ENCODE measurements at places on chromosomes 13 and 19.
A peak's percentile ranks its signal among the peaks of the same experiment; 100 is the strongest.

DNA sequence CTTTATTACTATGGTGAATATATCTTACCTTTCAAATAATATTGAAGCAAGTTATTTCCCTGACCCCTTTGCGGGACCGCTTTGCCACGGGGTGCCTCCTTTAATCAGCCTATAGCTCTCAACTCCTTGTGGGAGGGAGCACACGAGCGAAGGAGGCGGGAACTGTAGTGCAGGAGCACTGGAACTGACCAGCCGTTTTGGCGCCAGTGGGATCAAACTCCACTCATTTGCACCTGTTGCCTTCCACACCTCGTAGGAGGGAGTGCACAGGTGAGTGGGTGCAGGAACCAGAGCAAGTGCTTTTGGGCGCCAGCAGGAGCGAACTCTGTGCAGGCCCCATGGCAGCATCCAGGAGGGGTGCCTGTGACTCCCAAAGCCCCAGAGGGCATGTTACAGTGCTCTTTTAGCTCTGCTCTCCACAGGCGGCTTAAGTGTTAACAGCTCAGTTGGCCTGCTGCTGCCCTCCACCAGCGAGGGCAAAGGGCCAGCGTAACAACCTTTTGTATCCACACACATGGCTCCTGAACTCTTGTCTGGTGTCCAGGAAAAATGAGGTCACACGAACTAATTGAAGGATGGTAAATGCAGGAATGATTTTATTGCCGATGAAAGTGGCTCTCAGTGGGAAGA lies 206.9 kb downstream of the GGACT start:
- no peak for DNase-seq

GRCh38 chr19:15282311-15282705 lies 50.0 kb downstream of the BRD4 start:
- no peak for DNase-seq

GRCh38 chr19:48613024-48613851 lies 1.6 kb downstream of the FAM83E start:
- DNase-seq, result no peak

DNA sequence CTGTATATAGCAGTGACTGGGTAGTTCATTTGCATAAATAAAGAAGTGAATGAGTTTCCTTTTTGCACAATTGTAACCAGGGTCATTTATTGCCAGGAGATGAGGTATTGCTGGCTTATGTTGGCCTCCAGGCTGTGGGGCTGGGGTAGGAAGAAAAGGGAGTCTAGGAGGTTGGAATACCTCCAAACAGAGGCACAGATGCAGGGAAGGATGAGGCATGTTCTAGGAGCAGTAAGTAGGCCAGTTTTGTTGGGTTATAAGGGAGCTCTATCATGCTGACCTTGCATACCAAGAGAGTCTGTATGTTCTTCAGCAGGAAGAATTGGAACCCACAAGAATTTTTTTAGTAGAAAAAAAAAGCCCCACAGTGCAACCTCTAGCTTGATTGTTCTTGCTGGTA lies 17.2 kb upstream of the CYSLTR2 start:
- no peak for DNase-seq

- DNase-seq, result no peak
These were observed 1.5 kb downstream of the MAP4K1 start for GRCh38 chr19:38616265-38616664.

GRCh38 chr13:33745370-33746324 lies 72.3 kb upstream of the RFC3 start:
- peak; percentile 17 for DNase-seq
